Upper lobe of left lung (tissue), 6 donors: ENCODE measurements at places on chromosomes 4 and X. TPM values are rescaled to one million over a fixed set of nuclear protein-coding genes. Genes with fewer than 3 reads are reported as not detected.

ESX1 gene
- total RNA-seq, result not detected

RBM46 gene
- not detected for total RNA-seq

FOXO4 gene
- total RNA-seq, result 27.2 TPM

F9 gene
- not detected for total RNA-seq

F11 gene
- total RNA-seq, result 39.8 TPM

MGAT4D gene
- total RNA-seq, result not detected

TMEM154 gene
- 18.7 TPM for total RNA-seq

RBMXL3 gene
- total RNA-seq, result not detected

GRCh38 chr4:78323439-78323838 lies 228.1 kb upstream of the ANXA3 start:
- no peaks in the 10 kb centered on the region for H3K4me1 ChIP-seq
- no peak for DNase-seq
- no peaks in the 10 kb centered on the region for H3K36me3 ChIP-seq
- no peak overlapping the region for H3K4me3 ChIP-seq

- DNase-seq, result peak; percentile 73
- no peaks in the 10 kb centered on the region for H3K27me3 ChIP-seq
- H3K27ac ChIP-seq, result peak overlapping the region; percentile 16
- H3K36me3 ChIP-seq, result no peaks in the 10 kb centered on the region
- H3K4me3 ChIP-seq, result peak overlapping the region; percentile 13
These were observed 1.9 kb downstream of the GASK1B start for GRCh38 chr4:158170691-158171561.

DNA sequence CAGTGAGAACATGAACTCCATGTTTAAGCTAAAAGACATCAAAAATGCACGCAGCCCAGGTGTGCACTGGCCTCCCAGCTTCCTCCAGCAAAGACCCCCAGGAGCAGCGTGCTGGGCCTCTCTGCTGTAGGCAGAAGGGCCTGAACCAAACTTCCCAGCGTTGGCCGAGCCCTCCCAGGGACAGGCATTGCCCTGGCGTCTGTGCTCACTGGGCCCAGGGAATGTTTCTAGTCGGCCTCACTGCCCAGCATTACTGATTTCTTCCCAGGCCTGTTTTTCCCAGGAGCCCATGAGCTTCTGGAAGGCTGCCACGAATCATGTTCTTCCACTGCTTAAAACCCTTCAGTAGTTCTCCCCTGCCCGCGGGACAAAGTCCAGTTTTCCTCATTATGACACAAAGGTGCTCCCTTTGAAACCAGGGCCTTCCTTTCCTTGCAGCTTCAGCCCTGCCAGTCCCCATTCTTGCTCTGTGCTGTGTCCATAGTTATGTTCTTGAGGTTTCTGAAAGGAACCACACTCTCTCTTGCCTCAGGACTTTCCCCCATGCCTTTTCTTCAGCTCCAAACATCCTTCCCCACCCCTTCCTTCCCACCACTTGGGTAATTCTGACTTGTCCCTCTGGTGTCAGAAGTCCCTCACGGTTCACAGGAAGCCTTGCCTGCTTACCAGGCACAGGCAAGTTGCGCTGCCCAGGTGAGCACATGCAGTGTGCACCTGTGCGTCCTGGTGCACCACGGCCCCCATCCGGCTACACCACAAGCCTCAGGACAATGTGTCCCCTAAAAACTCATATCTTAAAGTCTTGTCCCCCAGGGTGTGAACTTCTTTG lies 93.4 kb upstream of the ENPP6 start:
- H3K27me3 ChIP-seq, result no peaks in the 10 kb centered on the region
- H3K36me3 ChIP-seq, result no peaks in the 10 kb centered on the region
- no peak overlapping the region for H3K27ac ChIP-seq
- H3K4me1 ChIP-seq, result no peaks in the 10 kb centered on the region
- no peak overlapping the region for H3K4me3 ChIP-seq

DNA sequence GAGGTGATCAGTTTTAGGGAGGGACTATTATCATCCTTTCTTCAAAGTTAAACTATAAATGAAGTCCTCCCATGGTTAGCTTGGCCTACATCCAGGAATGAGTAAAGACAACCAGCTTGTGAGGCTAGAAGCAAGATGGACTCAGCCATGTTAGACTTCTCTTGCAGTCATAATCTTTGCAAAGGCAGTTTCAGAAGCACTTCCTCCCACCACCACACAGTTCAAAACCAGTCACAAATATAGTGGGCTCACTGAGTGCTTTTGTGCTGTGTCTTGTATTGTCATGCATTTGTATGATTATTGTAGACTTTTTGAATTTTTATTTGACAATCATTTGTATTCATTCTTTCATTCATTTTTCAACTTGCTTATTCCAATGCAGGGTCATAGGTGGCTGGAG lies 204.5 kb downstream of the ZNF674 start:
- H3K4me3 ChIP-seq, result no peak overlapping the region
- DNase-seq, result no peak
- no peak overlapping the region for H3K27ac ChIP-seq

- H3K27ac ChIP-seq, result no peak overlapping the region
- no peaks in the 10 kb centered on the region for H3K27me3 ChIP-seq
- H3K36me3 ChIP-seq, result no peaks in the 10 kb centered on the region
- no peak overlapping the region for H3K4me3 ChIP-seq
- DNase-seq, result peak; percentile 51
- peaks cover 14% of the 10 kb centered on the region for H3K4me1 ChIP-seq
These were observed 4.1 kb downstream of the PCSK1N start for GRCh38 chrX:48831136-48831908.

GRCh38 chr4:158590306-158590705 lies 68.6 kb downstream of the RXFP1 start:
- H3K36me3 ChIP-seq, result no peaks in the 10 kb centered on the region
- no peak for DNase-seq
- no peak overlapping the region for H3K4me3 ChIP-seq
- no peaks in the 10 kb centered on the region for H3K27me3 ChIP-seq
- no peak overlapping the region for H3K27ac ChIP-seq

- H3K36me3 ChIP-seq, result no peaks in the 10 kb centered on the region
- no peak overlapping the region for H3K27ac ChIP-seq
- H3K27me3 ChIP-seq, result no peaks in the 10 kb centered on the region
These were observed 40.1 kb upstream of the MGST2 start for GRCh38 chr4:139625482-139625881.

GRCh38 chrX:125507119-125507518 lies 187.4 kb downstream of the TEX13C start:
- H3K27ac ChIP-seq, result no peak overlapping the region
- no peaks in the 10 kb centered on the region for H3K27me3 ChIP-seq
- DNase-seq, result no peak
- no peak overlapping the region for H3K4me3 ChIP-seq
- H3K36me3 ChIP-seq, result no peaks in the 10 kb centered on the region
- H3K4me1 ChIP-seq, result no peaks in the 10 kb centered on the region

GRCh38 chrX:84907324-84907968 lies 96.2 kb upstream of the APOOL start:
- DNase-seq, result no peak
- no peaks in the 10 kb centered on the region for H3K27me3 ChIP-seq
- no peak overlapping the region for H3K27ac ChIP-seq

DNA sequence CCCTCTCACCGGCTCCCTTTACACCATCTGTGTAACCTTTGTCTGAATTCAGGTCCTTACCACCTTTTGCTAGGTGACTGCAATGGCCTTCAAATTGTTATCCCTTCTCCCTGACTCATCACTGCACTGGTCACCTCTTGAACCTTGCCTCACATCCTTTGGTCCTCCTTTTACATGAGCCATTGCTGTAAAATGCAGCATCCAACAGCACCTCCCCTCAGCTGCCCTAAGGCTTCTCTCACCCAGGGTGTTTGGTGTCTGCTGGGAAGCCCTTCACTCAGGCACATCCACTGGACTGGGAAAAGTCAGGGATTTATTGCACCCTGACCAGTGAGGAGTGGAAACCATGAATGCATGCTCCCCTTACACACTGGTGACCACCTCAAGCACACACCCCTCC lies 192.5 kb upstream of the GATB start:
- H3K4me1 ChIP-seq, result no peaks in the 10 kb centered on the region
- no peak overlapping the region for H3K27ac ChIP-seq
- no peaks in the 10 kb centered on the region for H3K36me3 ChIP-seq
- no peaks in the 10 kb centered on the region for H3K27me3 ChIP-seq
- H3K4me3 ChIP-seq, result no peak overlapping the region
- no peak for DNase-seq

- DNase-seq, result no peak
- H3K4me1 ChIP-seq, result no peaks in the 10 kb centered on the region
- H3K36me3 ChIP-seq, result no peaks in the 10 kb centered on the region
- no peak overlapping the region for H3K4me3 ChIP-seq
These were observed 125.1 kb downstream of the MAML3 start for GRCh38 chr4:140028676-140029517.

GRCh38 chrX:24306440-24306839 lies 7.4 kb downstream of the SUPT20HL2 start:
- no peak overlapping the region for H3K4me3 ChIP-seq
- H3K36me3 ChIP-seq, result no peaks in the 10 kb centered on the region
- no peaks in the 10 kb centered on the region for H3K27me3 ChIP-seq
- H3K4me1 ChIP-seq, result no peaks in the 10 kb centered on the region

GRCh38 chr4:156476359-156476758 lies 495.2 kb downstream of the PDGFC start:
- DNase-seq, result no peak
- no peak overlapping the region for H3K27ac ChIP-seq
- no peaks in the 10 kb centered on the region for H3K27me3 ChIP-seq
- H3K4me1 ChIP-seq, result no peaks in the 10 kb centered on the region
- H3K4me3 ChIP-seq, result no peak overlapping the region
- no peaks in the 10 kb centered on the region for H3K36me3 ChIP-seq

DNA sequence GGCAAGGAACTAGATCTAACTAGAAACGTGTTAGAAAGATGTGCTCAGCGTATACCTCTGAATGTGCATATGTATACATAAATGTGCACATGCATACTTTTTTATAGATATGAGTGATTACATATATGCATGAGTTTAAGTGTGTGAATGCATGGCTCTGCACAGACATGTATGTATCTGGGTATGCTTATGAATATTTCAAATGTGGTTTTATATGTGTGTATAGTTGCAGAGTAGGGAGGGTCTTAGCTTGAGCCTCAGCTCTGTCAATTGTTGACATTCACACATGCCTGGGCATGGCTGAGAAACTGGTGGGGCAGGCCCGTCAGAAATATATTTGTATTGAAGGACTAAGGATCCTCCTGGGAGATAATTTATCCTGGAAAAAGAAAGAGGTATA lies 31.1 kb downstream of the RAP2C start:
- H3K4me1 ChIP-seq, result no peaks in the 10 kb centered on the region
- no peak overlapping the region for H3K4me3 ChIP-seq
- no peaks in the 10 kb centered on the region for H3K27me3 ChIP-seq
- DNase-seq, result no peak
- H3K27ac ChIP-seq, result no peak overlapping the region

DNA sequence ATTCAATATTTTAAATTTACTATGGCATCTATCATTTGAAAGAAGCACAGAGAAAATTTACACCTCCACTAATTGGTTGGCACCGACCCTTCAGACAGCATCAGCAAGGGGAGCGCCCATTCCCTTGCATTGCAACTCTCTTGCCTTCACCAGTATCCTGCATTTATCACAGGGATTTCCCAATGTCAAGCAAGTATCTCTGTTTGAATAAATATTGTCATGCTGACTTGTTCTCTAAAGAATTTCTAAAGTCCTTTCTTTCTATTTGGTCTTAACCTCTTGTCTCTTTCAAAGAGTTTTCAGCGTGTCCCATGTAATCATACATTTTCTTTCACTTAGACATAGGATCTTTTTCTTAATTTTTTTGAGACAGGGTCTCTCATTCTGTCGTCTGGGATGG lies 10.4 kb downstream of the DCTD start:
- no peak overlapping the region for H3K4me3 ChIP-seq
- no peaks in the 10 kb centered on the region for H3K4me1 ChIP-seq
- peaks cover 55% of the 10 kb centered on the region for H3K36me3 ChIP-seq
- no peaks in the 10 kb centered on the region for H3K27me3 ChIP-seq
- no peak overlapping the region for H3K27ac ChIP-seq

GRCh38 chr4:2961811-2962441 lies 1.3 kb downstream of the NOP14 start:
- no peaks in the 10 kb centered on the region for H3K27me3 ChIP-seq
- peaks cover 23% of the 10 kb centered on the region for H3K4me1 ChIP-seq
- no peak for DNase-seq
- H3K27ac ChIP-seq, result no peak overlapping the region

- no peak overlapping the region for H3K27ac ChIP-seq
- DNase-seq, result no peak
- no peak overlapping the region for H3K4me3 ChIP-seq
- no peaks in the 10 kb centered on the region for H3K27me3 ChIP-seq
- H3K36me3 ChIP-seq, result no peaks in the 10 kb centered on the region
These were observed 32.7 kb downstream of the BST1 start for GRCh38 chr4:15735536-15735935.

GRCh38 chrX:40582811-40583210 lies 2.0 kb downstream of the ATP6AP2 start:
- DNase-seq, result no peak
- no peaks in the 10 kb centered on the region for H3K27me3 ChIP-seq
- H3K4me1 ChIP-seq, result peaks cover 4% of the 10 kb centered on the region

DNA sequence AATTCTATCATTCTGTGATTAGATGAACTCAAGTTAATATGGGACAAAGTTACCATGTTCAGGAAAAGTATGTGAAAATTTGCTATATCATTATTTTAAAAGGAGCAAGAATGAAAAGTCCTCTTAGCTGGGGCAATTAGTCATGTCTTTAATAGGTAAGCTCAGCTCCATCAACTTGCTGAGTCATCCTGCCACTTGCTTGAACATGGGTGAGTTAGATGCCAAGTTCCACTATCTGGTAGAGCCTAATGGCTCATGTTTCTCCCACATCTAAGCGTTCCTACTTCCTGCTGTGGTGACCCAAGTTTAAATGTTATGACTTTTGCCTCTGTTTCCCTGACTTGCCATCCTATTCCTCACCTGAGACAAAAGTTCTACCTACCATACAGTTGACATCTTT lies 276.8 kb downstream of the ZNF674 start:
- no peaks in the 10 kb centered on the region for H3K4me1 ChIP-seq
- H3K4me3 ChIP-seq, result no peak overlapping the region
- H3K27ac ChIP-seq, result no peak overlapping the region
- no peaks in the 10 kb centered on the region for H3K36me3 ChIP-seq
- peak; percentile 35 for DNase-seq

DNA sequence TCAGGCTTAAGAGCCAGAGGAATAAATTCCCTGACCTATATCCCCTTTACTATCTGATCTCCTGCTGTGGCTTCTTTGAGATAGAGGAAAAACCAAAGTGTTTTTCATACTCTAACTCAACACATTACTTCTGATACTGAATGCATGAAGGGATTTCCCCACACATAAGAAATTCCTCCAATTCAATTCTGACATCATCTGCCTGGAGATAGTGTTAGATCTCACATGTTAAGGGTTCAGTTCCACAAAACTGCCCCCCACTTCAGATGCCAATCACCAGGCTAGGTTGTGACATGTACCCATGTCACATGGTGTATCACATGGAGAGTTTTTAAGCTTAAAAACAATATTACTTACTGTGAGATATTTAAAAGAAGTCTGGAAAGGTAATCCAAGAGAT lies 46.8 kb downstream of the GSTCD start:
- no peaks in the 10 kb centered on the region for H3K36me3 ChIP-seq
- H3K4me3 ChIP-seq, result no peak overlapping the region
- no peak overlapping the region for H3K27ac ChIP-seq
- H3K4me1 ChIP-seq, result no peaks in the 10 kb centered on the region

- DNase-seq, result no peak
- H3K4me1 ChIP-seq, result no peaks in the 10 kb centered on the region
These were observed 31.7 kb downstream of the BBS12 start for GRCh38 chr4:122764071-122764820.
